ENCODE measurements at places on chromosomes 6 and 20.

DNA sequence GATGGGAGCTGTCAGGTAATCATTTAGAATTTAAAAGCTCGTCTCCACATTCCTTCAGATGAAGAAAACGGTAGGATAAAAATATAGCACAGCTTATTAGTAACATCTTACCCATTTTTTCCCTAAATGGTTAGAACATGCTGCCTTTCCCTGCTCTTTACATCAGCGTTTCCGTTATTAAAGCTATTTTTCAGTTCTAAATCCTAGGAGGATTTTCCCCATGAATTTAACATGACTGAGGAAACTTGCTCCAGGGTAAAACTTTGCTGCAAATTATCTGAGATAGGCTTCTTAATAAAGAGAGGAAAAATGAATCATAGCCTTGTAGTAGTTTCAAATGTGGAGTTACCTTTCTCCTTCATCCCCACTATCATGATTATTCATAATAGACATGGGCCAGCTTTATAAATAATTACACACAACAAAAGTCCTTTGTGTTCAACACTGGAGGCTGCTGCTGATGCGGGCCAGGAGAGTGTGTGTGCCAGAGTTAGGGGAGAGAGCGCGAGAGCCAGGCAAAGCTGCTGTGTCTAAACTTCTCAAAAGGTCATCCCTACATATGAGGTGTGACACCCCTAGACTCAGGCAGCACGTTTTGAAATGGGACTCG is 24.4 kb downstream of the MYLIP start:
- H3K27ac ChIP-seq: no peak overlapping the region
- peaks cover 34% of the 10 kb centered on the region for H3K36me3 ChIP-seq
- no peaks in the 10 kb centered on the region for H3K27me3 ChIP-seq
- no peak overlapping the region for H3K4me3 ChIP-seq

DNA sequence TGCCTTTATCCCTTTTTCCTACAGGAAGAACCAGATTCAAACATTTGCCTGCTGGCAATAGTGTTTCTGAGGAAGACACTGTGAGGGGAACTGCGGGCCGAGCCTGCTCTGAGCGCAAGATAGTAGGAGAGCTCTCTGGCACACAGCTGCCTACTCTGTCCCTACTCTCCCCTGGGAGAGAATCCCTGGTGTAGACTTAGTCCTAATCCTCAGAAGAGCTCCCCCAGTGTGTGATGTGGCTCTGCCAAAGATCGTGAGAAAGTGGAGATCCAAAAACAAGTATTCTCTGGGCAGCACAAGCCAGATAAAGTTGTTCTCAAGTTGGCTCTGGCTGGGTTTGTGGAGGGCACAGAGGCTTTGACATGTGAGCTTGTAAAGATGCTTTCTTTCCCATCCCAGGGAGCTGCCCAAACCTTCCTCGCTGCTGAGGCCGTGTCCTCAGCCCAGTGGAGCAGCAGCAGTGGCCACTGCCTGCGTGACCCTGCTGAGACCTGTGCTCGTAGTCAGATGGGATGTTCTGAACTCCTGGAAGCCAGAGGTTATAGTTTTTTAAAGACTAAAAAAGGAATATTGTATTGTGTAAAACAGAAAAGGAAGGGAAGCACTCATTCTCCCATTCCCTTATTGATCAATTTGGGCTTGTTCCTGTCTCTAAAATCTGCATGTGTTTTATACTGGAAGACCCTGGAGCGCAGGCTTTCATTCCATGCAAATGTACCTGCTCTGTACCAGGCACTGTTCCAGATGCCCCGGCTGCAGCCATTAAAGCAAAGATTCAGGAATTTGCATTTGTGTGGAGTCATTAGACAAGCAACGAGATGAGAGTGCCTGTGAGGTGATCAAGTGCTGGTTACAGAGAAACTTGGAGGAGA is 30.7 kb downstream of the PNLDC1 start:
- no peak overlapping the region for H3K4me3 ChIP-seq
- H3K27ac ChIP-seq: no peak overlapping the region
- no peaks in the 10 kb centered on the region for H3K36me3 ChIP-seq
- H3K4me1 ChIP-seq: no peaks in the 10 kb centered on the region
- peaks cover 4% of the 10 kb centered on the region for H3K27me3 ChIP-seq

- H3K27me3 ChIP-seq: no peaks in the 10 kb centered on the region
- no peak overlapping the region for H3K27ac ChIP-seq
- no peaks in the 10 kb centered on the region for H3K36me3 ChIP-seq
- no peak overlapping the region for H3K4me3 ChIP-seq
- DNase-seq: no peak
Measured at GRCh38 chr6:73746787-73747186, 50.8 kb downstream of the CD109 start.

GRCh38 chr6:37182736-37183590 is 13.0 kb downstream of the PIM1 start:
- DNase-seq: peak; percentile 65
- no peak overlapping the region for H3K4me3 ChIP-seq
- H3K27me3 ChIP-seq: no peaks in the 10 kb centered on the region
- no peaks in the 10 kb centered on the region for H3K36me3 ChIP-seq
- no peak overlapping the region for H3K27ac ChIP-seq

DNA sequence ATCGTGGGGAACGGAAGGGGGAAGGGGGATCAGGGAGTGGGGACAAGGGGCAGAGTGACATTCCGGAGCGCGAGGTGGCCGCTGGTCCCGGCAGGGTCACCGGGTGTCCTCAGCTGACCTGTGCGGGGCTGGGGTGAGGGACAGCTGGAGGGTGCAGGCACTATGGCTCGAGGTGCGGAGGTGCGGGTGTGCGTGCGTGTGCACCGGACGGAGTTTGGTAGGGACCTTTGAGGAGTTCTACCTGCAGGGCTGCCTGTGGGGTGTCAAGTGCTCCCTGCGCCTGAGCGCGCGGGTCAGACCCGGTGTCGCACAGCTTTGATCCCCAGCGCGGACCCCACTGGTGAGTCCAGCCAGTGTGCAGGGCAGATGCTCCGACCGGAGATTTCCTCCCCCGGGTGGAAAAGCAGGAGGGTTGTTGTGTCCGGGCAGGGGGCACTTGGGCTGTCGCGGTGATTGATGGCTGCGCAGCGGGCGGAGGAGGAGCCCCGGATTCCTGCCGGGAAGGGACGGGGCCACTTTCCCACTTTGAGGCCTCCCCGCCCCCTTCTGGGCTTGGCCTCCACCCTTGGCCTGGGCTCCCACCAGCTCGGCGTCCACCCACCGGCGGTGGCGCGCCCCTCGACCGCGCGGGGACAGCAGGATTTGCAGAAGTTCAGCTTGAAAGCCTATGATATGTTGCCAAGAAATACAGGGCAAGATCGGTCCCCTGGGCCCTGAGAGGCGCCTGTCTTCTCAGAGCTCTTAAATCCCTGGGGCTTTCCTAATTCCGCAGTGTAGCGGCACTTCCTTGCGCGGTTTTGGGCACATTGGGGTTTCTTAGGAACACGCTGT is 658 bp downstream of the RIN2 start:
- DNase-seq: peak; percentile 49
- H3K4me1 ChIP-seq: peaks cover 47% of the 10 kb centered on the region
- no peaks in the 10 kb centered on the region for H3K27me3 ChIP-seq
- H3K27ac ChIP-seq: peak overlapping the region; percentile 97

DNA sequence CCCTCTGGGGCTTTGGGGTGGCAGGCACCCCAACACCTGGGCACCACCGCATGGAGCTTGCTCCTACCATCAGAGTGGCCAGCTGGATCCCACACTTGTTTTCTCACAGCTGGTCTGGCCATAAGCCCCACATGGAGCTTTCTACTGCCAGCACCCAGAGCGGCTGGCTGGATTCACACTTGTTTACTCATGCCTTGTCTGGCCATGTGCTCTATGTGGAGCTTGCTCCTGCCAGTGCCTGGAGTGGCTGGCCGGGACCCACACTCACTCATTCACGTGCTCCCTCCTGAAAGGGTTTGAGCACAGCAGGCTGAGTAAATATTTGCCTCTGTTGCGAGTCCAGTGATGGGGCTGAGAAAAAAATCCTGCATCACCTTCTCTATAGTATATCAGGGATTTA is 487.0 kb downstream of the CD109 start:
- peaks cover 4% of the 10 kb centered on the region for H3K4me1 ChIP-seq
- DNase-seq: peak; percentile 23
- H3K27me3 ChIP-seq: no peaks in the 10 kb centered on the region
- no peak overlapping the region for H3K27ac ChIP-seq
- H3K36me3 ChIP-seq: no peaks in the 10 kb centered on the region

Measured in stomach (tissue), 19 donors.